ENCODE measurements at places on chromosomes 2 and 18. TPM values are rescaled to one million over a fixed set of nuclear protein-coding genes. Genes with fewer than 3 reads are reported as not detected.

The IL1RN gene
- 0.44 TPM for polyA plus RNA-seq

GRCh38 chr2:190098851-190099250 is 36.3 kb upstream of the MSTN start:
- no peak for DNase-seq

DNA sequence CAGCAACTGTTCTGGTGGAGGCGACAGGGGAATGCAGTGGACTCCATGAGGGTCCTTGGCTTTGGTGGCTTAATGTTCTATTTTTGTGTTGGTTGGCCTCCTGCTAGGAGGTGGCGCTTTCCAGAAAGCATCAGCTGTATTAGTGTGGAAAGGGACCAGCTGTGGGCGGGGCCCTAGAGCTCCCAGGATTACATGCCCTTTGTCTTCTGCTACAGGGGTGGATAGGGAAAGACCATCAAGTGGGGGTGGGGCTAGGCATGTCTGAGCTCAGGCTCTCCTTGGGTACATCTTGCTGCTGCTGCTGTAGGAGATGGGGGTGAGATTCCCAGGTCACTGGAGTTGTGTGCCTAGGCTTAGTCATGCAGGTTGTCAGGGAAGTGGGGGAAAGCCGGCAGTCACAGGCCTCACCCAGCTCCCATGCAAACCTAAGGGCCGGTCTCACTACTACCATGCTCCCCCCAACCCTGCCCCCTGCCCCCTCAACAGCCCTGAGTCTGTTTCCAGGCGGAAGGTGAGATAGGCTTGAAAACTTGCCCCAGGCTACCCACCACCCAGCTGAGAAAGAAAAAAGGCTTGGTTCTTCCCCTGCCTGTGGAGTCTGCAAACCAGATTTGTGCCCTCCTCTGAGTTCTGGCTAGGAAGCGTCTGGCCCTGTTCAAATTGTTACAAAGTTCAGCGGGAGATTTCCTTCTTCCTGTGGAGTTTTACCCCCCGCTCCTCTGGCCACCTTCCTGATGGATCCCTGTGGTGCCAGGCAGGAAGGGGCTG is 141.3 kb upstream of the LYPD1 start:
- DNase-seq, result no peak

The TFPI gene
- 56.4 TPM for polyA plus RNA-seq

GRCh38 chr2:11835403-11835802 is 89.0 kb downstream of the LPIN1 start:
- DNase-seq, result no peak
